CD8-positive, alpha-beta memory T cell (primary cell): ENCODE measurements at places on chromosomes 3 and 15.

DNA sequence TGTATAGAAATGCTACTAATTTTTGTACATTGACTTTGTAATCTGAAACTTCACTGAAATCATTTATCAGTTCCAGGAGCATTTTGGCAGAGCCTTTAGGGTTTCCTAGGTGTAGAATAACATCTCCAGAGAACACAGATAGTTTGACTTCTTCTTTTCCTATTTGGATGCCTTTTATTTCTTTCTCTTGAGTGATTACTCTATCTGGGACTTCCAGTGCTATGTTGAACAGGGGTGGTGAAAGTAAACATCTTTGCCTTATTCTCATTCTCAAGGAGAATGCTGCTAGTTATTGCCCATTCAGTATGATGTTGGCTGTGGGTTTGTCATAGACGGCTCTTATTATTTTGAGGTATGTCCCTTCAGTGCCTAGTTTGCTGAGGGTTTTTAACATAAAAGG lies 697.9 kb upstream of the ROBO1 start:
- no peak for DNase-seq

DNA sequence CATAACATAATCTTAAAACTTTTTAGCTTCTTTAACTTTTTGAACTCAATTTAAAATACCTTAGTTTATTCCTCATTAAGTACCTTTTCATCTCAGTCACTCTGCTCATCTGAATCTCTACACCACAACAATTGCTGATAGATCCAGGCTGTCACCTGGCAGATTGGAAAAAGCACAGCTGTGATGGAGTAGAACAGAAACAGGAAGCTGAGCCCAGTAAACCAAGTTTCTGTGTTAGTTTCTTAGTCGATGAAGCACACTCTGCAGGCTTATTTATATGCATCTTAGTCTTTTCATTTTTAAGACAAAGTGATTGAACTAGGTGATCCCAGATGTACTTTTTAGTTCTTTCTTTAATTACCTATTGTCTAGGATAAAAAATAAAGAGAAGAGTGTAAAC lies 1398.0 kb upstream of the ALCAM start:
- DNase-seq: no peak

DNA sequence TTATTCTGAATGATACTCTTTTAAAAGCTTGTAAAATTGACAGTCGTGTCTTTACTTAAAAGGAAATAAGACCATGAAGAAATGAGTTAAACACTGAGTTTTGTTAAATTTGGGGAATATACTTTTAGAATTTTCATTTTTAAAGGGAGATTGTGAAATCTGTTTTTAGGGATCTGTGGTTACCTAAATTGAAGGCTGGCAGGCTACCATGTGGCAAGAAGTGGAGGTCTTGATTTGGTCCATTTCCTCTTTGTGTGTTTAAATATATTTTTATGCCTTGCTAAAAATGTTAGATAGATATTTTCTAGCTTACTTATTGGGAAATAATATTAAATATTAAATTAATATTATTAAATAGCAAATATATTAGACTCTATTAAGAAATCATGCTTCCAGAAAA lies 36.6 kb upstream of the SLC22A13 start:
- no peak for DNase-seq

GRCh38 chr3:183122257-183122932 lies 23.1 kb upstream of the MCCC1 start:
- peak; percentile 32 for DNase-seq

DNA sequence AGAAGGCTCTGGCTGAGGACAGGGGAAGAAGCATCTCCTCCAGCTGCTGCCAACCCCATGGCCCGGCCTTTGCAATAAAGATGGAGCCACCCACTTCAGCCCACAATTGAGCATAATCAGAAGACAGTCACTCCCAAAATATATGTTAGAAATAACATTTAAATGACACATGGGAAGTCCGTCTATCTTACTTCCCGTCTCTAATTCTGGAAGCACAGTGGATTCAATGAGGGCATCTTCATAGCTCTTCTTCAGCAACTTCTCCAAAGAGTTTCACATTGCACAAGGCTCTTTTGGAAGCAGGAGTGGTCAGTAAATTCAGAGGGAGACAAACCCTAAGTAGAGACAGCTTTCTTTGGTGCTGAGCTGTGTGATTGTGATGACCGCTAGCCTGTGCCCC lies 67.0 kb upstream of the SEC61A1 start:
- no peak for DNase-seq

DNA sequence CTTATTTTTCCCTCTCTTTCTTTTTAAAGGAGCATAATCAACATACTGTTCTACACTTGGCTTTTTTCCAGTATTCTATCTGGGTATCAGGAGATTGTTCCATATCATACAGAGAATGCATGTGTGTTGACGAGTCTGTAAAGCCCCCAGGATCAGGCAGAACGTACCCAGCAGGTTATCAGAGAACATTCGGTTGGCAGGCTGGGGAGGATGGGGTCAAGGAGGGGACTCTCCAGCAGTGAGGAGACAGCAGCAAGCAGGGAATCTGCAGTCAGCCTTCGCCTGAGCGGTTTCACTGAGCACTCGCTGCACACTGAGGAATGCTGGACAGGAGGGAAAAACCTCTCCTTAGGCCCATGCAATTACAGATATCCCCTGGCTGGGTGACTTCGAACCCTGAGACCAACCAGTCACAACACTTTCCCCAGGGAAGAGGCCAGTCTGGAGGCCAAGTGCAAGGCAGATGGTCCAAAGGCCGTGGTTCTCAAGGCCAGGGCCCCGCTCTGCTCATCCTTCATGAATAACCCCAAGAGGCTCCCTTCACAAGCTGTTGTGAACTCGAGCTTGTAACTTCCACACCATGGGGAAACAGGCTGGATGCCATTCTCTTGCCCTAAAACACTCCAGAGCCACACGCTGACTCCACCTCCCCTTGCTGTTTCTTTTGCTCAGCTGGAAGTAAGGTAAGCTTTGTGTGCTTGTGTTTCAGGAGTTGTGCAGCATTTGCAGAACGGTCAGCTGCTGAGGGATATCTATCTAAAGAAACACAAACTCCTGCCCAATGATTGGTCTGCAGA lies 60.1 kb downstream of the PXYLP1 start:
- no peak for DNase-seq

GRCh38 chr3:3184876-3185275 lies 5.4 kb upstream of the CRBN start:
- no peak for DNase-seq

GRCh38 chr3:126101521-126101982 lies 17.6 kb upstream of the SLC41A3 start:
- DNase-seq: no peak

GRCh38 chr3:66486202-66486601 lies 14.6 kb downstream of the LRIG1 start:
- no peak for DNase-seq

DNA sequence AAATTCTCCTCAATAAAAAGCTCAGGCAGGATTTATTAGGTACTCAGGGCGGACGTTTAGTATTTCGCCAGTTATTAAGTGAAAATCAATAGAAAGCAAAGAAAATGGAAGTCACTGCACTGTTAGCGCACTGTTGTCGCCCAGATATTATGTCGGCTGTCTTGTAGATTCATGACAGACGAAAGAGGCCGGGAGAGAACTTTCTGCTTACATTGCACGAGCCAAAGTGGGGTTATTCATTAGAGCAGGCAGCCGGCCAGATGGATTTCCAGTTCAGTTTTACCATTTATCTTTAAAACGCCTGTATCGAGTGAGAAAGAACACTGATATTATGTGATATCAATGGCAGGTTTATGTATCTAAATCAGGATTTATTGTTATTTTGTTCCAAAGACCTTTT lies 866.0 kb upstream of the NR2F2 start:
- no peak for DNase-seq

GRCh38 chr3:13637311-13637891 lies 88.5 kb downstream of the FBLN2 start:
- DNase-seq: no peak

GRCh38 chr3:178474526-178474925 lies 61.7 kb upstream of the KCNMB2 start:
- DNase-seq: no peak

- no peak for DNase-seq
Measured at GRCh38 chr3:136804813-136805212, 14.1 kb upstream of the SLC35G2 start.

DNA sequence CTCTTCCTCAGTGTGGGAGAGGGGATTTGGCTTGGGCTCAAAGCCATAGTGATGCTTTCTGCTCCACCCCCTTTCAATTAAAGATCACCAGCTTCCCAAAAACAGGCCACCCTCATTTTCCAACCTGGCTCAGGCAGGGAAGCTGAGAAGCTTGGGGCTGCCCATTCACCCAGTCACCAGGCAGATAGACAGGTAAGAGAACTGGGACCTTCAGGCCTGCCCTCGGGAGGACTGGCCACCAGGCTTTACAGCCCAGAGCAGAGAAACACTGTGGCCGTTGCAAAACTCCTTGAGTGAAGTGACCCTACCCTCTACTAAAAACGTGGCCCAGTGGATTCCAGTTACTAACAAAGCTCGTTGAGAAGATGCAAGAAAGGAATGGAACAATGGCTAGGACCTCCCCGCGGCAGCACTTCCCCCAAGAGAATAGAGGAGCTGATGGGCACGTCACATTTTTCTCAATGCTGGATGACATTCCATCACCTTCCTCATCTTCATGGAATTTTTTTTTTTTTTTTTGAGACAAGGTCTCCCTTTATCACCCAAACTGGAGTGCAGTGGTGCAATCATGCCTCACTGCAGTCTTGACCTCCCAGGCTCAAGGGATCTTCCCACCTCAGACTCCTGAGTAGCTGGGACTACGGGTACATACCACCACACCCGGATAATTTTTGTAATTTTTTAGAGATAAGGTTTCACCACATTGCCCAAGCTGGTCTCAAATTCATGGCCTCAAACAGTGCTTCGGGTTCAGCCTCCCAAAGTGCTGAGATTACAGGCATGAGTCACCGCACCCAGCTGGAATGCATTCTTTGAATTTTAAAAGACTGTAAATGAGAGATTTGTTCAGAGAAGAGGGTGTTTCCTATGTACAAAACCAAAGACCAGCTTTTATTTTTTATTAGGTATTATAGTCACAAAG lies 37.9 kb downstream of the LIPC start:
- no peak for DNase-seq

GRCh38 chr3:107392549-107393165 lies 15.4 kb downstream of the CCDC54 start:
- no peak for DNase-seq

DNA sequence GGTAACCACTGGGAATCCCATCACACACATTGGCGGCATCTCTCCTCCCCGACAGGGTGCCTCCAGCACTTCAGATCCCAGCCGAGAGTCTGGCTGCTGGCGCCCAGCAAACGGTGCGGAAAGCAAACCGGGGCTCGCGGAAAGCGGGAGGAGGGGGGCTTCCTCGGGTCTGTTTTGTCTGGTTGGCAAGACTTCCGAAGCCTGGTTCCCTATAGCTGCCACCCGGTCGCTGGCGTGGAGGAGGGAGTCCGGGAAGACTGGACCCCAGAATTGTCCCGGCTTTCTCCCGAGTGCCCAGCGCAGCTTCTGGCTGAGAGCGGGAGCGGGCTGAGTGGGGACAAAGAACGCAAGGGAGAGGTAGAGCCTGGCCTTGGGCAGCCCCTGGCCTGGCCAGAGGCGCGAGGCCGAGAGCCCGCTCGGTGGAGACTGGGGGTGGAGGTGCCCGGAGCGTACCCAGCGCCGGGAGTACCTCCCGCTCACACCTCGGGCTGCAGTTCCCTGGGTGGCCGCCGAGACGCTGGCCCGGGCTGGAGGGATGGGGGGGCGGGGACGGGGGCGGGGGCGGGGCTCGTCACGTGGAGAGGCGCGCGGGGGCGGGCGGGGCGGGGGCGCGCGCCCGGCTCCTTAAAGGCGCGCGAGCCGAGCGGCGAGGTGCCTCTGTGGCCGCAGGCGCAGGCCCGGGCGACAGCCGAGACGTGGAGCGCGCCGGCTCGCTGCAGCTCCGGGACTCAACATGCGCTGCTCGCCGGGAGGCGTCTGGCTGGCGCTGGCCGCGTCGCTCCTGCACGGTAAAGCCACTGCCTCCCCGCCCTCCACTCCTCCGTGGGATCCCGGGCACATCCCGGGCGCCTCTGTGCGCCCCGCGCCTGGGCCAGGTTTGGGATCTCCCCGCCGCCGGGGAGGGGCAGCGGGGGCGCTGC lies at the start of gene CHRNA7:
TSS of gene CHRNA7 (plus strand) at position 654 of the 920 bp plus-strand sequence. CDS start at position 734, 80 bp downstream.
- no peak for DNase-seq

DNA sequence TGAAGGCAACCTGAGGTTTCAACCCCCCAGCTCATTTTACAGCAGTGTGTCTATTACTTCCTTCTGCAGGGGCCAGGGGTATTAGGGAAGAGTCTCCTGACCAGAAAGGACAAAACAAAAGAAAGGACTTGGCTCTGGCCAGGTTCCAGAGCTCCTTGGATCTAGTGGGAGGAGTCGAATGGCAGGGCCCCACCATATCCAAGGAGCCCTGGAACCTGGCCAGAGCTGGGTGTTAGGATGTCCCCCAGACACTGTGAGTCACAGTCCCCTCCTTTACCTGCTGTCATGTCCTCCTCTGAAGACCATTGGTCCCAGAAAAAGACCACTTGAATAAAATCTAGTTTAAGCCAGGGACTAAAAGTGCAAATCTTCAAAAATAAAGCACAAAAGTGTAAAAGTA lies 113.2 kb downstream of the EEFSEC start:
- DNase-seq: no peak

GRCh38 chr3:194607592-194608389 lies 25.4 kb downstream of the TMEM44 start:
- DNase-seq: no peak

DNA sequence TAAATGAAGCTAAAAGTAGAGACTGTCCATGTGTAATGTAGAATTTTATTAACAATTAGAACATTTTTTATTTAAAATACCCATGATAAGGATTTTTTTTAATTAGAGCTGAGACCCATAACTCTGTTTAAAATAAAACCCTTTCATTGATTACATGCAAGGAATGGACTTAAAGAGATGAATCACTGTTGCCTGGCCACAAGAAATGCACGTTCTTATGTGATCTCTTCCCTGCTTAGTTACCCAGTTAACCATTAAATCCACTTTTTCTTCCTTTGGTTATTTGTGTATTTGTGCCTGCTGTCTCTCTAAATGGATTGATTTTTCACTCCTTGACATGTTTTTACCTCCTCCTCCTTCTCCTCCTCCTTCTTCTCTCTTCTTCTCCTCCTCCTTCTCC lies 83.3 kb upstream of the SLITRK3 start:
- DNase-seq: no peak

DNA sequence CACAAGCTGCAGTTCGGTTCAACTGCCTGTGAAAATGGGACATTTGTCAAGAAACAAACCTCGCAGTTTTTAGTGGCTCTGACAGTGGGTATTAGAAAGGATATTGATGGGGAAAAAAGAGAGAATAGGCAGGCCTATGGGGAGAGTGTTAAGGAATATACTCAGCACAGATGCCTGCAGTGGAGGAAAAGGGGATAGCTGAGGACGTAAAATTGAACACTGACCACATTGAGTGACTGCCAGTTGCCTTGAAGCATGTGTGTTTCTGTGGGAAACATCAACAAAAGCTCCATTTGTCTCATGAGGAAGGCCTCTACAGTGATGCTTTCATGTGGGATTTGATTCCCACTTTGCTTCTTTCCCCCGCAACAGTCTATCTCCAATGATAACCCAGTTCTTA lies 1042.1 kb downstream of the TUSC7 start:
- no peak for DNase-seq

- no peak for DNase-seq
Measured at GRCh38 chr3:146682171-146682570, 77.0 kb upstream of the PLSCR5 start.

GRCh38 chr3:14425581-14426304 lies 23.3 kb downstream of the SLC6A6 start:
- peak; percentile 83 for DNase-seq
